ENCODE measurements at places on chromosomes 4 and X.

DNA sequence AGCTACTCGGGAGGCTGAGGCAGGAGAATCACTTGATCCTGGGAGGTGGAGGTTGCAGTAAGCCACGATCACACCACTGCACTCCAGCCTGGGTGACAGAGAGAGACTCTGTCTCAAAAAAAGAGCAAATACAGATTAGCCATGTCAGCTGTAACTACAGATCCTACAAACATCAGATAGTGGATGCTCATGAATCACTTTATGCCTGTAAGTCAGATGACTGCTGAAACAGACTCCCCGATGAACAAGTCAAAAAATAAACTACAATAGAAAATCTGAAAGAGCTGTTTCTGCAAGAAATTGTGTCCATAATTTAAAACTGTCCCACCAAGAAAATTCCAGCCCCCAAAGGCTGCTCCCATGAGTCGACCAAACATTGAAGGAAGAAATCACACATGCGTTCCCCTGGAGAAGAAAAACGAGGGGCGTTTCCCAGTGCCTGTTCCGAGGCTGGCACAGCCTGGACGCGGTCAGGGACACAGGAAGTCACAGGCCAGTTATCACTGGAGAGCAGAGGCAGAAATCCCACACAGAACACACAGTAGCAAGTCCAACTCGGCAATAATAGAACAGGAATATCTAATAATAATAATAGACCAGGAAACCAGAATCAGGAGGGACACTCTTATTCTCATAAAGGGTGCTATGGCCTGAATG is 30.0 kb upstream of the GTPBP6 start:
- no peak for DNase-seq

GRCh38 chr4:181701214-181701613 is 542.0 kb upstream of the TENM3 start:
- no peak for DNase-seq

DNA sequence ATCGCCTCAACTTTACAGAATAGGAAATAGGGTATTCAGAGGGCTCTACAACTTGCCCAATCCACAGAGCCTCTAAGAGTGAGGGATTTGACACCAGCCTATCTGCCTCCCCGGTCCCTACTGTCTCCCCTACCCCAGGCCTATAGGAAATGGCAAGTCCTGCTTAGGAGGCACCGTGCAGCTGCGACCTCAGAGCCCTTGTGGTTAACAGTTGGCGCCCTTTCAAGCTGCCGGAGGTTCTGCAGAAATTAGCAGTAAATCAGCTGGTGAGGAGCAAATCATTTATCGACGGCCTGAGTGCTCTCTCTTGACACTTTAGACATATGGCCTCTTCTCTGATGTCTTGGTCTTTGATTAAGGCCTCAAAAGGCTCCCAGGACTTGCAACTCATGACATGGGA is 96.9 kb downstream of the CLNK start:
- no peak for DNase-seq

GRCh38 chrX:87679849-87680248 is 162.2 kb downstream of the KLHL4 start:
- DNase-seq, result no peak

- peak; percentile 70 for DNase-seq
Measured at GRCh38 chr4:74320559-74321118, 12.4 kb downstream of the EPGN start.

GRCh38 chrX:9775930-9776329 is 10.3 kb upstream of the GPR143 start:
- DNase-seq, result no peak

DNA sequence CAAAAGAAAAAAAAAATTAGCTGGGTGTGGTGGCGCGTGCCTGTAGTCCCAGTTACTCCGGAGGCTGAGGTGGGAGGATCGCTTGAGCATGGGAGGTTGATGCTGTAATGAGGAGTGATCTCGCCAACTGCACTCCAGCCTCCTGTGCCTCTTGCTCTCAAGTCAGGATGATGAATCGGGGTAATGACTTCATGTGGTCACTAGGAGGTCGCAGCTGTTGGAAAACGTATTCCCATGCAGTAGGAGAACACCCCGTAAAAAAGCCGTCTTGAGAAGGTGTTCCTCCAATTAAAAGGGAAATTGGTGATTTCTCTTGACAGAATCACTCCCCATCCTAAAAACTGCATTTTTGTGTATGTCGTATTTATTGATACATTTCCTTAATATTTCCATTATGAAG is 2.2 kb downstream of the CCNB3 start:
- DNase-seq, result peak; percentile 0

DNA sequence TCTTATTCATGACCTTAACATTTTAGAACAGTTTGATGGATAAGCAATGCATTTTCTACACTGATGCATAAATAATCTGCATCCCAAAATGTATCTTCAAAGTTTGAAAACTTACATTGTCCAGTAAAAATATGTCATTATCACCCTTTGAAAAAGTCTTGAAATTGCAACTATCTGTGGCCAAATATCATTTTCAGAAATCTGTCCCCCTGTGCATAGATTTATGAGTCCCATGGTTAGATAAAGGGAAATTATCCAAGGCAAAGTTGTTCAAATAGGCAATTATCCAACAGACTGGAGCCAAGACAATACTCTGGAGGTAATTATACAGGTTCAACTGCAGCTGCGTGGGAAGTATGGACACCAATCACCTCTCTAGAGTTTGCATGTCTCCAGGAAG is 182.5 kb upstream of the INTU start:
- no peak for DNase-seq

DNA sequence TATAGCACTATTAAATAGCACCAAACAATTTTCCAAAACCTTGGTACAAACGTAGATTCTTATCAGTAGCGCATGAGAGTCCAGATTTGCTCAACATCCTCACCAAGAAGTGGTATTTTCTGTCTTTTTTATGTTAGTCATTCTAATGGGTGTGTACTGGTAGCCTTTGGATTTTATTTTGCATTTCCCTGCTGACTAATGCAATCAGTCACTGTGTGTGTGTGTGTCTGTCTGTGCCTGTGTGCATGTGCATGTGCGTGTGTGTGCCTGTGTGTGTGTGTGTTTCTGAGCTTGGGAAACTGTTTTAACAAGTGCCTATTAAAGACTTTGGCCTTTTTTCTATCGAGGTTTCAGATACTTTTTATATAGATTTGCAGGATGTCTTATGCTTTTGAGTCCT is 82.2 kb upstream of the MAGEA10 start:
- peak; percentile 0 for DNase-seq

- no peak for DNase-seq
Measured at GRCh38 chrX:652341-652741, 21.8 kb downstream of the SHOX start.

DNA sequence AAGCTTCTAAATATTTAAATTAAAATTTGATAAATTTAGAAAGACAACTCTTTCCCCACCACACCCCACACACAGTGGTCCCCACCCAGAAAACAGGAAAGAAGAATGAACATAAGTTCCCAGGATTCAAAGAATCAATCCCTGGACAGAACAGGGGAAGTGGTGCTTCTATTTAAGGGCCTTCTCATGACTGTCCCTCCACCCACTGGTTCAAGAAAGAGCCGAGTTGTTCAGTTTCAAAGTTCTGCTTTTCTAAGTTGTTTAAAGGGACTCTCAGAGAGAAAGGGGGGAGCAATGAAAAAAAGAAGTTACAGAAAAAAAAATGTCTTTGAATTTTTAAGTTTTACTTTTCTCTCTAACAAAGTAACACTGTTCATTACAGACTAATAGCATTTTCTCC is 195.8 kb downstream of the PDGFC start:
- no peak for DNase-seq

DNA sequence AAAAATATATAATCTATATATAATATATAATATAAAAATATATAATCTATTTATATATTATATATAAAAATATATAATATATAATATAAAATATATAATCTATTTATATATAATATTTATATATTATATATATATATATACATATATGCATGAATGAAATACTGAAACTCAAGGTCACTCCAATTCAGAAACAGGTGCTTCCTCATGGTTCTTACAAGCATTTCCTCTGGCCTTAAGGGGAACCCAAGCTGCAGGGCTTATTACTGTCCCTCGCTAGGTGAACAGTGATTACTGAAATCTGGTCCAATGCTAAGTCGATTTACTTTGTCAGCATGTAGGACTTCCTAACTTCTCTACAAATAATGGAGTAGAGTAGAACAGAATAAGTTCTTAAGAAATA is 174.3 kb downstream of the GPM6A start:
- no peak for DNase-seq

DNA sequence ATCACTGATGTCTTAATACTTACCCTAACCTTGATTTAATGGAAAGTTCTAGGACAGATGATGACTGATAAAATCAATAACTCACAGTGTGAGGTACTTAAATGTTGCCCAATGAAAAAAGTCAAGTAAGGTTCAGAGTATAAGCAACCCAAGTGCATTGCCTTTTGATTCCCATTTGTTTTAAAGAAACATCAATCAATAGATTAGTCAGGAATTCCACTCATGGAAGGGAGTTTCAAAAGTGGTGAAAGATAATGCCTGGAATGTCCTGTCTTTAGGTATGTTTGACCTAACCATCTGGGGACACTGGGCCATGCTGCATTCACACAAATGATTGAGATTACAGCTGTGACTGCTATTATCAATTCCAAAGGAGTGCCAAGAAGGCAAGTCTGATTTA is 259.7 kb downstream of the PPARGC1A start:
- no peak for DNase-seq

- DNase-seq, result no peak
Measured at GRCh38 chrX:21412029-21412428, 37.8 kb downstream of the CNKSR2 start.

- no peak for DNase-seq
Measured at GRCh38 chr4:139684351-139684750, 18.7 kb downstream of the MGST2 start.

- peak; percentile 11 for DNase-seq
Measured at GRCh38 chr4:87236861-87237260, 16.4 kb upstream of the KLHL8 start.

DNA sequence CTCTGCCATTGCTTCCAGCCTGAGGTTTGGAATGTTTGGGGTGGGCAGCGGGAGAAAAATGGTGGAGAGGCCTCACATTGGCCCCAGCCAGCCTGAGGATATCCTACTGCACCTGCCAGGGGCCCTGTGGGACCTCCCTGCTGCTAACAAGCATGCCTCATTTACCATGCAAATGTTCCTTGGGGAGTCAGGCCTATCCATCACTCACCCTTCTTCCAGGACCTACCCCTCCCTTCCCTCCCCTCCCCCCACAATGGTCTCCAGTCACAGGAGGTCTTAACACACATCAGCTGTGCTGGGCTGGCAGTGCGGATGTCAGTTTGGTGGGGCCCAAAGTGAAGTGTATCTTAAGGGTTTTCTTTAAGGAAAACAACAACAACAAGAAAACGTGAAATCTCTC is 139.2 kb downstream of the SHOX start:
- no peak for DNase-seq

DNA sequence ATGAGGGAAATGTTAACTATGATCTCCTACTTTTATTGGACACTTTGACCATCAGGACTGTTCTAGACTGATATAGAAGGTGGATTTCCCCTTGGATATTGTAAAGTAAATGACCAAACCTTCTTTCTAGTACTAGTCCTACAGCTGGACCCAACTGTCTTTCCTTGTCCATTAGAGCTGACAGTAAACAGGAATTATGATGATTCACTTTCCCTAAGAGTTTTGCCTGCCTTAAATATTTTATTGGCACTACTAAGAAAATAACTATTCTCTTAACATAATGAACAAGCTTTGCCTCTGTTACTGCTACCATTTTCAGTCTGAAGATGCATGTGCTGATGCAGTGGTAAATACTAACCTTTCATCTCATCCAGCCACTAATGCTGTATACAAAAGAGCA is 915.4 kb downstream of the CENPC start:
- peak; percentile 6 for DNase-seq

GRCh38 chrX:123905332-123905731 is 45.5 kb downstream of the XIAP start:
- DNase-seq, result no peak

GRCh38 chr4:18676526-18676915 is 655.0 kb upstream of the LCORL start:
- no peak for DNase-seq

GRCh38 chr4:133775469-133775868 is 426.1 kb downstream of the PABPC4L start:
- no peak for DNase-seq

DNA sequence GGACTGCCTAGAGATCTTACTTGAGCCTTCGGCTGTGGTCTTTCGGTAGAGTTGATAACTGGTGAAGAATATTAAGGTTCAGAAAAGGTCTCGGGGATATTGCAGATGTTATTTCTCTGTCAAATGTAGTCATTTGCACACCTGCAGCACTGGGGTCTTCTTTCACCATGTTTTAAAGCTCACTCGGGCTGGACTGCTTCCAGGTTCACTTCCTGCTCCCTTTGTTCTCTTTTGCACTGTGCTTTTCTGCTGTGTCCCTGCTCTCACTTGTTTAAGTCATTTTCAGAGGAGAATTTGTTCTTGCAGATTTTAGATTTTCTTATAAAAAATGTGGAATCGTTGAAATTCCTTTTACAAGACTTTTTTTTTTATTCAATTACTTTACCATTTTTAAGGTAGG is 68.5 kb downstream of the BMPR1B start:
- DNase-seq, result no peak

DNA sequence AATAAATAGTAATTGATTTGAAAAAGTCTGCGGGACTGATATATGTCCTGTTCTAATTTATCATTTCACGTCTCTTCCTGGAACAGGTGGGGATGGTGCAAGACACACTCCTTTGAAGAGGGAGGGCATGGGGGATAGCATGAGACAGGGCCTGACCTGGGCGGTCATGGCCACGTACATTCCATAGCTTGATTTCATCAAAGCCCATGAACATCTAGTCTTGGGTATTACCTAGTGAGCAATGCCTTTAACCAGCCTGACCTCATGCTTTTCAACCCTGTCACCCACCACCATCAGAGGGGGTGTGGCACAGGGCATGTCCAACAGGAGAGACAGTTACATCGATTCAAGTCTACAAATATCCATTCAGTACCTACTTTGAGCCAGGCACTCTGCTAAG is 52.3 kb upstream of the HOPX start:
- DNase-seq, result no peak

DNA sequence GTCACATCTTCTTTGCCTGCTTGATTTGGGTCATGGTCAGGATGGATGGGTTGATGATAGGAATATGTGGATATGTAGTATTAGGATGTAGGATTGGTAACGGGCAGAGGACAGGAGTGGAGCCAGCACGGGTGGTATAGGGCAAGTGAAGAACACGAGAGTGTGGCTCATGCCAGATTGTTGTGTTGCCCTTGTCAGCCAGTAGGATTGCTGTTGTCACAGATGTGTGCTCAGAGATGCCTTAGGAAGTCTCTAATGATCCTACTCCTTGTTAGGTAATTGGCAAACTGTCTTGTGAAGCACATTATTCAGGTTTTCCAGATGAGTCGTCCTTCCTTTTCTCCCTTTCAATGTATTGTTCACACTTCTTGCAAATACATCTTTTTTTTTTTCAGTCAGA is 5.5 kb downstream of the ATP10D start:
- DNase-seq, result peak; percentile 36

GRCh38 chr4:53804719-53805118 is 213.4 kb upstream of the LNX1 start:
- peak; percentile 51 for DNase-seq

Data from EL (cell line).